ENCODE measurements at places on chromosomes 1 and 21.

DNA sequence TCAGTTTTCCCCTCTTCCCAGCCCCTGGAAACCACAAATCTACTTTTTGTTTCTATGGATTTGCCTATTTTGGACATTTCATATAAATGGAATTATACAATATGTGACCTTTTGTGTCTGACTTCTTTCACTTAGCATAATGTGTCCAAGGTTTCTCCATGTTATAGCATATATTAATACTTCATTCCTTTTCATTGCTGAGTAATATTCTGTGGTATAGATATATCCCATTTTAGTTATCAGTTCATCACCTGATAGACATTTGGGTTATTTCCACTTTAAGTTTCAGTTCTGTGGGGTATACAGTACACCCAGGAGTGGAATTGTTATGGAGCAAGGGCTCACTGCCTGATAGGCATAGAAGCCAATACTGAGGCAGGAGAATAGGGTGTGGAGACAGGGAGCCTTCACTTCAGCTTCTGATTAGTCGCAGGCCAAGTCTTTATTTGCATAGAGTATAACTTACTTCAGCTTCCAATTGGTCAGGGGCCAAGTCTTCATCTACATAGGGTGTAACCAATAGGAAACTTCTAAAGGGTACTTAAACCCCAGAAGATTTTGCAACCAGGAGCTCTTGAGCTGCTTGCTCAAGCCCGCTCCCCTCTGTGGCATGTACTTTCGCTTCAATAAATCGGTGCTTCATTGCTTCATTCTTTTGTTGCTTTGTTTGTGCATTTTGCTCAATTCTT lies 8.3 kb upstream of the NVL start:
- no peak for DNase-seq

GRCh38 chr1:66043186-66043585 lies 250.5 kb downstream of the PDE4B start:
- DNase-seq: no peak

- no peak for DNase-seq
Measured at GRCh38 chr1:116529199-116529631, 41.6 kb downstream of the CD58 start.

DNA sequence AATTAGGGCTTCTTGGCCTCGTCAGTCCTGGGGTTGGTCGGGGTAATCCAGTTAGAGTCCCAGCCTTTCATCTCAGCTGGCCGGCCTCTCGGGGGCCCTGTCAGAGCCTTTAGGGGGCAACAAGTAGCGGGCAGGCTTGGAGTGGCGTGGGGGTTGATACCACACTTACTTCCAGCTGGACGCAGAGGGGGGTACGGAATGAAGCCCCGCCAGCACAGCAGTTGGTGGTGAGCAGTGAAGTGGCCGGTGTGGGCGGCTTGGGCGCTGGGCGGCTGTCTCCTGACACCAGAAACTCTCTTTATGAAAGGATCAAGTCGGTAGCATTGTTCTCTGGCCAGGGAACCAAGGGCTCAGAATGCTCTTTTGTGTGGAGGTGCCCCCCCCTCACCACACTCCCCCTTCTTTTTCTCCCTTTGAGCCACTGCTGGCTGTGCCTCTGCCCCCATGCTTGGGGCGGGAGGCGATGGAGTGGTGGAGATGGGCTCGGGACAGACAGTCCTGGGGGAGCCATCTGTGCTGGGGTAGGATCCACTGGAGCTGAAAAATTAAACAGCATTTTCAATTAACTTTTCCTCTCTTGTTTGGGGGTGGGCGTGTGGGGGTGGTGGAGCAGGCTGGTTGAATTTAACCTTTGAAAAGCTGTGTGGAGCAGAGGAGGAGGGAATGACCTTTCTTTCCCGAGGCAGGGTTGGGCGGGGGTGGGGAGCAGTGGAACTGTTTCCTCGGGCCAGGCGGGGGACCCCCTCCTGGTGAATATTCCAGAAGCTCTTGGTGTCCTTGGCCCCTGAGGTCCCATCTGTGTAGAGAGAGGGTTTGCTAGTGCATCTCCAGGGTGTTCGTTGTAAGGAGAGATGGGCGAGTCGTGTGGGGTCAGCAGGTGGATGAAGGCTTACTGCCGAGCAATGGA lies 102.7 kb downstream of the RNF220 start:
- DNase-seq: no peak

DNA sequence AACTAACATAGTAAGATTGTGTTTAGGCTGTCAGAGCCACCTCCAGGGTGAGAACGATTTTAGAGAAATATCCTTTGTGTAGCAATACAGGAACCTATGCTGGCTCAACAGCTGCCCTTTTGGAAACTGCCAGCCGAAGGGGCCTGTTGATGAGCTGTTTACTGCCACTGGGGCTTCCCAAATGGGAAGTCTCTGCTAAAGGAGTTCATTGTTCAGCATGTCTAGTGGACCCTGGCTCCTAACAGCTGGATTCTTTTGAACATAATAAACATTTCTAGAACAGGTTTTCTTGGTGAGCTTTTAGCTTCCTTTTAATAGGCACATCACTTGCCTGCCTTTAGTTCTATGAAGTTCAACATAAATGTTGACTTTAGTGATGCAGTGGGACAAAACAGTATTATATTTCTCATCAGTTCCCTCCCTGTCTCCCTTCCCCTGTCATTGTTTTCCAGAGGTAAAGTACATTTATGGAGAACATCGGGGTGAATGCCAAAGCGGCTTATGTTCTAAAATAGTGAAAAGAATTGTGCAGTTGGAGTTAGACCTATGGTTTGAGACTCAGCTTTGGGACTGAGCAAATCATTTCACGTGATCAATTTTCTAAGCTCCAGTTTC lies 57.4 kb downstream of the UCK2 start:
- DNase-seq: no peak

DNA sequence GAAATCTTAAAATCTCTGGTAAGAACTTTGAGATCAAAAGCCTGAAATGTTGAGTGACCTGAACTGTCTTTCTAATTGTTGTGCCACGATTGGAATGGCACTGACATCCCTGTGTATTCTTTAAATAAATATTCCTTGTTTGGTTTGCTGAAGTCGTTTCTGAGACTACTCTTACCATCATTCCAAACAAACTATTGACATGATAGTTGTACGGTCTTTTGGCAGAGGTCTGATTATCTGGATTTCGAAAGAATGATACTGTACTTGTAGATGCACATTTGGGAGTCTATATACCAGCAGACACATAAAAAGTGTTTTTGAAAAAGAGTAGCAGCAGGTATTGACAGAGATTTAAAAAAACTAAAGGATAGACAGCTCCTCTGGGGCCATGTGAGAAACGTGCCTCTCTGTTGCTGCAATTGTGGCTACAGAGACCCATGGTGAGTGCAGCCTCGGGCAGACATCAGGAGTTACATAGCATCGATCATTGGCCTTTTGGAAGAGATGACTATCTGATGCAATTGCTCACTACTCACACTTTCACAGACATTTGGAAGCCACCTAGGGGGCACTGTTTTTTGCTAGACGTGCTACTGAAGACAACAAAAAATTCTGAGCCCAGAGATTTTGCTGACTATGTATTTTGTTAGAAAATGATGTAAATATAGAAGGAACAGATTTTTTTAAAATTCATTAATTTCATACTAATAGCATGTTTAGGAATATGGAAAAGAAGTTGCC lies 464.5 kb downstream of the KCNT2 start:
- no peak for DNase-seq

- no peak for DNase-seq
Measured at GRCh38 chr1:43716559-43717281, 9.4 kb downstream of the ST3GAL3 start.

GRCh38 chr1:206469411-206469932 lies 804 bp upstream of the IKBKE start:
- no peak for DNase-seq

GRCh38 chr1:19390166-19390850 lies 78.2 kb downstream of the SLC66A1 start:
- no peak for DNase-seq

GRCh38 chr1:215569986-215570824 lies 3.1 kb downstream of the KCTD3 start:
- no peak for DNase-seq

GRCh38 chr1:145999321-146000024 lies 3.1 kb upstream of the TXNIP start:
- no peak for DNase-seq

DNA sequence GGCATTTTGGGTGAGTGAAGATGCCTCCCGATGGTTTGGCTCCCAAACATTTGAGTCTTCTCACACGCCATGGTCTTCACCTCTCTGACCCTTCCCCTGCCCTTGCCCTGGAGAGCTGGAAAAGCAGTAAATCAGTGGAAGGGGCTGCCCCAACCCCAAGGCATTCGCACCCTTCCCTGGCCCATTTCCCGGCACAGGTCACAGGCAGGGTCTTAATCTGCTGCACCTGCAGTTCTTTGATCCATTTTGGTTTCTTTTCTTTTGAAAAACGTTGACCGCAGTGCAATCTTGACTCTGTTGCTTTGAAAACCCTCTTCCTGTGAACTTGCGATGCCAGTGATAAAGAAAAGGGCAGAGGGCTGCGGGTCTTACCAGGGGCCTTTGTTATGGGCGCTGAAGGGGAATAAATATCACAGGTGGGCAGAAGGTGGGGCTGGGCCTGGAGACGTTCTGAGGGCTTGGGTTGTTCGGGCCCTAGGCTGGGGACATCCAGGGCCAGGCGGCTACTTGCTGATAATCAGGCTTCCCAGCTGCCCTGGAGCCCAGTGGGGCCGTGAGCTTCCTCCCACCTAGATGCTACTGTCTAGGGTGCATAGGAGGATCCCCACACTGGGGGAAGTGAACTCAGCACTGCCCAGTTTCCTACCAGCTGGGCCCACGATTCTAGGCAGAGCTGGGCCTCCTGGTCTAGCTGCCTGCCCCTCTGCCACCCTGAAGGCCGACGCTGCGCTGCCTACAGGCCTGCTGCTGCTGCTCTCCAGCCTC lies 38.6 kb upstream of the EPS8L3 start:
- no peak for DNase-seq

GRCh38 chr1:187641015-187641414 lies 812.3 kb downstream of the PLA2G4A start:
- no peak for DNase-seq

- DNase-seq: no peak
Measured at GRCh38 chr1:44757420-44757819, 17.8 kb downstream of the KIF2C start.

DNA sequence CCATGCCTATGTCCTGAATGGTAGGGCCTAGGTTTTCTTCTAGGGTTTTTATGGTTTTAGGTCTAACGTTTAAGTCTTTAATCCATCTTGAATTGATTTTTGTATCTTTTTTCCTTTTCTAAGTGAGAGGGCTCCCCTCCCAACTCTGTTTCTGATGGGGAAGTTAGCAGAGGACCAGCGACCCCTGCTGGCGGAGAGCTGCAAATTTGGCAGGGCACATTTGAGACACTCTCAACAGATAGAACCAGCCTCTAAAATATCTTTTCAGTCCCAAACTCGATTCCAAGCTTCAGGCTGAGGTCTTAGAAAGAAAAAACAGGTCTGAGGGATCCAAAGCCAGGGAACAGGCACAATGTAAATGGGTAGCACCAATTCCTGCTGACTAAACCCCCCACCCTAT lies 32.5 kb downstream of the LRRC3 start:
- no peak for DNase-seq

- DNase-seq: no peak
Measured at GRCh38 chr1:9193233-9193625, 41.3 kb upstream of the H6PD start.

DNA sequence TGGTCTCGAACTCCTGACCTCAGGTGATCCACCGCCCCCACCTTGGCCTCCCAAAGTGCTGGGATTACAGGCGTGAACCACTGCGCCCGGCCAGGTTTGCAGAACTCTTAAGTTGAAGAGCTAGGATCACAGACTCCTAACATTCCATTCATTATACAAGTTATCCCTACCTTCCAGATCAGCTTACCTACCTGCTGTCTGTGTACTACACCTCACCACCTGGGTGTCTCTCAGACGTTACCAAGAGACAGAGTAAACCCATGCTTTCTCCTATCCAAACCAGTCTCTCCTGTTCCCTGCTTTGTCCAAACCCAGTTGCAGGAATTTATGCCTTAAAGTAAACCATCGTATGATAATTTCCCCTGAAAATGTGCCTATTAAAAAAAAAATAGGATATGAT lies 123.0 kb upstream of the L1TD1 start:
- DNase-seq: no peak

GRCh38 chr1:68460935-68461334 lies 11.2 kb upstream of the RPE65 start:
- DNase-seq: no peak

DNA sequence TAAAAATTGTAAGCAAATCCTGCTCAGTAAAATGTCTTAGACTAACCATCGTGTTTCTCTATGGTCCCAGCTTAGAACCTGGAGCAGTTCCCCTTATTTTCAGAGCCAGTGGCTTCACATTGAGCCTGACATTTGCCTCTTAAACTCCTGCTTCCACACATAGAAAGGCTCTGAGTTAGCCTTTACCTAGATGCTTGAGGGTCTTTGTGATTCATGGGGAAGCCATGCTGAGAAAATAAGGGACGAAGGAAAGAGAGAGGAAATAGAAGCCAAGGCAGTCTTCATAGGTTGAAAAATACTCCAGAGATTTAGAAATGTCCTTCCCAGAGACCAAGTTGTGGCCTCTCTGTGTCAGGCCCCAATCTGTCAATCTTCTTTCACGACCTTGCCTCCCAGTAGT lies 16.1 kb upstream of the RBBP5 start:
- DNase-seq: no peak

DNA sequence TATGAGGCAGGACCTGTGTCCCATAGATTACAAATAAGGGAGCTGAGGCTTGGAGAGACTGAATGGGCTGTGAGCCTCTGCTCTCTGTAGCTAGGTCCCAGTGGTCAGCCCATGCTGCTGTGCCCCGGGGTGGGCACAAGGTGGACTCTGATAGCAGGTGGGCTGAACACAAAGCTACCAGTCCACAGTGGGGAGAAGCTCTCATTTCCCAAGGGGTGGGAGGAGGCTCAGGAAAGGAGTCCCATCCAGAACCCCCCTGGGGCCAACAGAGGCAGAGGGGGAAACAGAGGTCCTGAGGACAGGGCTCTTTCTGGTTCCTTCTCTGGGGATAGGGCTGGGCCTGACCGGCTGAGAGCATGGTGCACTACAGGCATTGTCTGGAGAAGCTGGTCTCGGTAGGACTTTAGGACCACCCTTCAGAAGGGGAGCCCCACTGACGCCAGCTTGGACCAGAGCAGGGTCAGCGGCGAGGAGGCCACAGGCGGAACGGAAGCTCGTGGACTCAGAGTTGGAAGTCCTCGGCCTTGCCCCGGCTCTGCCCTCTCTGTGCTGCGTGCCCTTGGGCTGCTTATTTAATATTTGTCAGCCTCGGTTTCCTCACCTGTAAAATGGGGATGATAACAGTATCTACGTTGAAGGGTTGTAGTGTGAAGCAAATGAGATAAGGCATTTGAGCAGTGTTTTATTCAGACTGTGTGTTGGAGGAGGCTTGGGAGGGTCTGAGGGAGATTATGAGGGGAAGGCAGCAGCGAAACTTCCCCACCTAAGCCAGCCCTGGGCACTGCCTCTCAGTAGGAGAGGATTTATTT lies 26.6 kb downstream of the SDE2 start:
- no peak for DNase-seq

GRCh38 chr21:45078371-45078770 lies 4.0 kb downstream of the ADARB1 start:
- no peak for DNase-seq
